ENCODE measurements at places on chromosomes 6 and 20.

DNA sequence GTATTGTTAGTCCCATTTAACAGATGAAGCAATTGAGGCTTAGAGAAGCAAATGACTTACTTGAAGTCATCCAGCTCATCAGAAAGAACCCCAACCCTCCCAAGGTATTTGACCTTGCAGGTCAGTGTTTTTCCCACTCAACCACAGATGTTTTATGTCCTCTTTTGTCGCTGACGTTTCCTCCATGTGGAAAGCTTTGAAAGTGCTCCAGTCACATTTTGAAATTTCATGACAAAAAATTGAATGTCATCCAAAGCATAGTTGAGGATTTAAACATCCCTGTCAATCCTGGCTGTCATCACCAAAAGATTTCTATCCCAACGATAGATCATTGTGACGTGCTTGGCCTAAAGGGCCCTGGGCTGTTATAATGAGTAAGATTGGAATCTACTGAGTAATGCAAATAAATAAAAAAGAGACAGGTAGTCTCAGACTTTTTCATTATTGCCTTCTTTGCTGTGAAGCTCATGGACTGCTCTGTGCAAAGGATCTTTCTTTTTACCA lies 102.7 kb downstream of the TSHZ2 start:
- no peak for DNase-seq

DNA sequence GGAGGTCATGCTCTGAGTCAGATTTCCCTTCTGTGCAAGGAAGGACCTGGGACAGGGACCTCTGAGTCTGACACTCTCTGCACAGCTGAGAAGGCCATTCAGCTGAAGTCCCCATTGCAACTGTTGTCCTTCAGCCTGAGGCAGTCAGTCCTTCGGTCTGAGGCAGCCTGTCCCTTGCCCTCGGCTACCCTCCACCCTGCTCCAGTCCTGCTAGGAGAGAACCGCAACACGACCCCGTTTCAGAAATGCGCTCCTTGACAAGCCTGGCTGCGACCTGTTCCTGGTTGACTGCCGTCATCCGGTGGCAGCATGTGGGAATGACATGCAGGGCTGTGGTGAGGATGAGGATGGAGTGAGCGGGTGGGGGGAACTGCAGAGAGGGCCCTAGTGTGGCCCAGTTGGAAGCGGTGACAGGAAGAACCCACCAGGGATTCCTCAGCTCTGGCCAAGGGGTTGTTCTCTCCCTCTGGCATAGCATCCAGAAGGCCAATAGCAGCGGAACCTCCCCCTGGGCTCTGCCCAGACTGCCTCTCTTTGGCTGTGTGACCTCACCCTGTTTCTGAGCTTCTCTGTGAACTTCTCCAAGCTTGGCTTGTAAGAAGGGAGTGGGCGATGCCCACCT lies 40.3 kb upstream of the ANGPT4 start:
- peak; percentile 55 for DNase-seq

- DNase-seq = no peak
Observed at GRCh38 chr6:169741344-169741743, 10.0 kb downstream of the DYNLT2 start.

GRCh38 chr20:6595704-6596103 lies 171.8 kb upstream of the BMP2 start:
- no peak for DNase-seq

DNA sequence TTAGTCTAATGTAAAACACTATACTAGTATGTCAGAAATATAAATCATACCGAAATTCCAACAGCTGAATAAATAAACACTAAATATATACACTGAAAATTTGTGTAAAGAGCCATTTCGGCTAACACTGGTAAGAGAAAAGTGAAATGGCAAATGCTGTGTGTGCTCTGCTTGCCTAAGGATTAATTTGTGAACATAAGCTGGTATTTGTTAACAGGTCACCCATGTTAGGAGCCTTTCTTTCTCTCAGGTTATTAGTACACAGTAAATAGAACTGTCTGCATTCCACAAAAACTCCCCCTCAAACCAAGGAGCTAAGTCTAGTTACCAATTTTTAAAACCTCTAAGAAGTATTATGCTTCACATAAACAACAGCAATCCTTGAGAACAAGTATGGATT lies 27.0 kb downstream of the ELOVL5 start:
- DNase-seq = no peak

DNA sequence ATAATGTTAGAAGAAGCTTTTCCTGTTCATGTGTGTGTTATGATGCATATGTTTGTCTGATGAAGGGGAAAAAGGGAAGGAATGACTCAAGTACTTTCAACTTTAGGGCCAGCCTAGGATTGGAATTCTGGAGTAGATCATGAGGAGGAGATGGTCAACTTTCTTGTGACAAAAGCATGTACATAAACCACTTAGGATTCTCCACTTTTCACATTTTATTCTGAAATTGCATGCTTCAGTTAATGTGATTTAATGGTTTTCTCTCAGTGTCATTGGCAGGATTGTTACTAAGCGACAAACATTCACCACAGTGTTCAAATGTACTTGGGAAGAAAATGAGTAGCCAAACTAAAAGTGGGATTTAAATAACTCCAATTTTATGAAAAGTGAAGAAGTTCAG lies 80.1 kb downstream of the UTRN start:
- DNase-seq = no peak

DNA sequence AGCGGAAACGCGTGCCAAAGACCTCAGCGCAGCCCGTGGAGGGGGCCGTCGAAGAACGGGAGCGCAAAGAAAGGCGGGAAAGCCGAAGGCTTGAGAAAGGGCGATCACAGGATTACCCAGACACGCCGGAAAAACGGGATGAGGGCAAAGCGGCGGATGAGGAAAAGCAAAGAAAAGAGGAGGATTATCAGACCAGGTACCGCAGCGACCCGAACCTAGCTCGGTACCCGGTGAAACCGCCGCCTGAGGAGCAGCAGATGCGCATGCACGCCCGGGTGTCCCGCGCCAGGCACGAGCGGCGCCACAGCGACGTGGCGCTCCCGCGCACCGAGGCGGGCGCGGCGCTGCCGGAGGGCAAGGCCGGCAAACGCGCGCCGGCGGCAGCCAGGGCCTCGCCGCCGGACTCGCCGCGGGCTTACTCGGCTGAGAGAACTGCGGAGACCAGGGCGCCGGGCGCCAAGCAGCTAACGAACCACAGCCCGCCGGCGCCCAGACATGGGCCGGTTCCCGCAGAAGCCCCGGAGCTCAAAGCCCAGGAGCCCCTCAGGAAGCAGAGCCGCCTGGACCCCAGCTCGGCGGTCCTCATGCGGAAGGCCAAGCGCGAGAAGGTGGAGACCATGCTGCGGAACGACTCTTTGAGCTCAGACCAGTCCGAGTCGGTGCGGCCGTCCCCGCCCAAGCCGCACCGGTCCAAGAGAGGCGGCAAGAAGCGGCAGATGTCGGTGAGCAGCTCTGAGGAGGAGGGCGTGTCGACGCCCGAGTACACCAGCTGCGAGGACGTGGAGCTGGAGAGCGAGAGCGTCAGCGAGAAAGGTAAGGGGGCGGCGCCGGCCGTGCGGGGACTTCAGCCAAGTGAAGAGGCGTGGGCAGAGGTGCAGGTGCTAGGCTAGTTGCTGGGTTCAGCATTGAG lies 296.2 kb downstream of the RIMS1 start:
- DNase-seq = peak; percentile 82

Measured in NCI-H345 (cell line).